IMR-90 (cell line): ENCODE measurements at places on chromosomes 3 and 15. TPM values are rescaled to one million over a fixed set of nuclear protein-coding genes. Genes with fewer than 3 reads are reported as not detected.
A peak's percentile ranks its signal among the peaks of the same experiment; 100 is the strongest.

DNA sequence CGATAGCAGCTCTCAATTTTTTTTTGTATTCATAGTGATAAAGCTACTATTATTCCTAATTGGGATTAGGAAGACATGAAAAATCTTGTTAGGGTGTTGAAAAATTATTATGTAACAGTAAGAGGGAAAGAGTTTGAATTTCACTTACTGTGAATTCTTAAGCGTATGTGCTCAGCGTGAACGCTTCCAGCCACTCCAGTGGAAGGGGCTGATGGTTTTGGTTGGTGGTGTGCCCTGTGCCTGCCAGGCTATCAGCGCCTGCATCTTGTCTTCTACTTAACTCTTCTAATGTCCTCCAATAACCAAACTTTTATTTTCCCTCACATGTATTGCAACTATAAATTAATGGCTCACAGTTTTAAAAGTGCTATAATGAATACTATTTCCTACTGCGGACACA, 22.5 kb downstream of the CDIN1 start:
- no peak for DNase-seq

KCNMB2 gene
- total RNA-seq, result not detected in 2 replicates

DNA sequence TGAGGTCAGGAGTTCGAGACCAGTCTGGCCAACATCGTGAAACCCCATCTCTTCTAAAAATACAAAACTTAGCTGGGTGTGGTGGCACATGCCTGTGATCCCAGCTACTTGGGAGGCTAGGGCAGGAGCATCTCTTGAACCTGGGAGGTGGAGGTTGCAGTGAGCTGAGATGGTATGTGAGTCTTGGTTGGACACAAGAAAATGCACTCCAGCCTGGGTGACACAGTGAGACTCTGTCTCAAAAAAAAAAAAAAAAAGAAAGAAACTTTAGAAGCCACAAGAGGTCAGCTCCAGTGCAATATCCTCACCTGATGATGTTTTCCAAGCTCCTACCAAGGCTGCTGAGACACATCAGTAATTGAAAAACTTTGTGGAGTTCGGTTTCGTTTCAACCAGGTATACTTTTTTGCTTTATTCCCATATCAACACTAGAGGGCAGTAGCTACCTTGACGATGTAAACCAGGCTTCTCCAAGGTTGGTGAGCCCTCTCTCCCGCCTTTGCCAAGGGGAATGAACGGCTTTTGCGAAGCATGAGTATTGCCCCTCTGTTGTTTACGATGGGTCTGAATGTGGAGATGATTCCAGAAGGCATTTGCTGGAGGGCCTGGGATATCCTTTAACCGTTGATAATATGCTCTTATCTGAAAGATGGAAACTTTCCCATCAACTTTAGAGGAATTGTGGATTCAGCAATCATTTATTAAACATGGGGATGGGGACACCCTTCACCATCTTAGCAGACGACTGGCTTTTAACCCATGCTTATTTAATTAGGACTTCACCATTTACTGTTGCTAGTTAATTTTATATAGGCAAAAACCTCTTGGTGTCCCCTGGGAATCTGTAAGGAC, 202.8 kb downstream of the SV2B start:
- DNase-seq, result peak; percentile 63

DNA sequence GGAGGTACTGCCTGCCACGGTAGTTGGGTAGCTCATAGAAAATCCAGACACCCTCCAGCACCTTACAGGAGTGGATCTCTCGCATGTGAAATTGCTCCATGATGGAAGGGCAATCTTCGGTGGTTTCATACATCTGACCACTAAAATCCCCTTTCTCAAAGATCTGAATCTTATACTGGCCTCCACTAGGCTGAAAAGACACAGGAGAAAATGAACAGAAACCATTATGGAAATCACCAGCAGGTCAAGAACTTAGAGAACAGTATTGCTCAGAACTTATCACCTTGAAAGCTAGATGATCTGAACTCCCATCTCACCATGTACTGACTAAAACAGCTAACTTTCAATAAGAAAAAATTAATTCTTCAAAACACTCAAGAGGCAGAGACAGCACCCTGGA, 5.4 kb downstream of the CRYGS start:
- DNase-seq, result no peak

FGF7 gene
- total RNA-seq, result 34.8 and 69.2 TPM in 2 replicates

DNA sequence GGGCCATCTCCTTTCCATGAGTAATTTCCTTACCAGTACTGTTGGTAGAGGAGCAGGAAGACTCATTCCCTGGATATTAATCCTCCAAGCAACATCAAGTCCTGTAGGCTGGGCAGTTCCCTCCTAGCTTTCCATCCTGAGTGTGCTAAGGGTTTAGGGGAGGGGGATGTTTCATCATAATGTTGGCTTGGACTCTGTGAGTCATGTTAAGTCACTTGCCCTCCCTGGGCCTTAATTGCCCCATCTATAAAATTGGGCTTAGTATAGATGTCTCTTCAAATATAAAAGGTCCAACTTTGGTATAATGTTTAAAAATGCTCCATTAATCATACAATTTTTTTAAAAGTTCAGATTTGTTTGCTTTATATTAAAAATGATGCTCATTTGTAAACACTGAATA, 52.7 kb downstream of the TLE3 start:
- peak; percentile 54 for DNase-seq

GRCh38 chr3:30760040-30760695, 134.3 kb downstream of the GADL1 start:
- DNase-seq, result peak; percentile 37

- no peak for DNase-seq
Observed at GRCh38 chr3:129310111-129311011, 31.7 kb downstream of the HMCES start.

GRCh38 chr3:127786353-127787070, 35.8 kb downstream of the MGLL start:
- DNase-seq, result peak; percentile 62

PPIP5K1 gene
- 10.0 and 12.7 TPM in 2 replicates for total RNA-seq

DNA sequence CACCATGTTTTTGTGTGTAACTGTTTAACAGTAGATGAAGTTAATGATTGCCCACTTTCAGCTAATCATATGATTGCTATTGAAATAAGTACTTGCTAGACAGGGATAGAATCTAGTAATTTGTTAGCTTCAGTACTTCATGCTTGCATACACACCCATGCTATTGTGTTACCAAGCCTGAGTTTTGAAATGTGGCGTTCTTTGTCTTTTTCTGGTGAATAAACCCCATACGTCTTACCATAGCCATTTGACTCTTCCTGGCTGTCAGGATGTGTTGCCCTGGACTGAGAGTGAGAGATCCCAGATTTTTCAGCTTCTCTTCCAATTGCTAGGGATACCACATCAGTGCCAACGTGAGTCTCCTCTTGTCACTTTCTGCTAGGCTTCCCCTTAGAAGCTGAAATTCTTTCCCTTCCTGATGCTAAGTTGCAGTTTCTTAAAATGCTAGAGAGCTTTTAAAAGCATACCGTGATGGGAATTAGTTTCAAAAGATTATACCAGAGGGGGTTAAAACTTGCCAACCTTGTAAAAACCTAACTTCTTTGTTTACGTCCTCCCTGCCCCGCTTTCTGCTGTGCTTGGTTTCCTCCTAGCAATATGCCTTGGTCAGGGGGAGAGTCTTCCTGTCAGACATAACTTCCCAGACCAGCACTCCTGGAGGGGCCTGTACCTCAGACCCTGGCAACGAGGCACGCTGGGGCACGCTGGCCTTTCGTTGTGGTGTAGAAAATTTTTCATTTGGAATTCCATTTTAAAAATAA, 62.9 kb upstream of the ULK4 start:
- no peak for DNase-seq

DNA sequence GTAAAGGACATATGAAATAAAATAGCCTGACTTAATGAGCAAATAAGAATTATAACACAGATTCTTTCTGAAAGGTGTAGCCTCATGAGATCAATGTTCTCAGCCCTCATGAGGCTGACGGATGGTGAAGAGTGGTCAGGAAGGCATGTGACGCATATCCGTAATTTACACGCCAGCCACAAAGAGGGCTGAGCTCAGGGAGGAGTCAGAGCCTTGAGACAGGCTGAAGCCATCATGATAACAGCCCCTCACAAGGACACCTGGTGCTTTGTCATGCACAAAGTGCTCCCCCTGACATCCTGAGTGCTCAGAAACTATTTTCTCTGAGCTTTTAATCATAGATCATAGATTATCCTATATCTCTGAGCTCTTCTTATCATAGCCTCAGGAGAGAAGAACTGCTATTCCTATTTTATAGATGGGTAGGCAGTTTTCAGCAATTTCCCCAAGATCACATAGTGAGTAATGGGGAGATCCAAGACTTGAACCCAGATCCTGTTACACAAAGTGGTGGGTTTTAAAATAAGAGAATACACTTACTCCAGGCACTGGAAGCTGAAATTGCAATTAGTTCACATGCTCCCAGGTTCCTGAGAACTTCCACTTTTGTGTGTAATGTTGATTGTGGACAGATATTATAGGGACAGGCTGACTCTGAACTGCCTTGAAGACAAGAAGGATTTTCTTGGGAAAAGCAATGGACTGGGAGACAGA, 267.1 kb downstream of the RPLP1 start:
- DNase-seq, result no peak

GRCh38 chr3:170410428-170411029, 8.1 kb upstream of the CLDN11 start:
- DNase-seq, result no peak

DNA sequence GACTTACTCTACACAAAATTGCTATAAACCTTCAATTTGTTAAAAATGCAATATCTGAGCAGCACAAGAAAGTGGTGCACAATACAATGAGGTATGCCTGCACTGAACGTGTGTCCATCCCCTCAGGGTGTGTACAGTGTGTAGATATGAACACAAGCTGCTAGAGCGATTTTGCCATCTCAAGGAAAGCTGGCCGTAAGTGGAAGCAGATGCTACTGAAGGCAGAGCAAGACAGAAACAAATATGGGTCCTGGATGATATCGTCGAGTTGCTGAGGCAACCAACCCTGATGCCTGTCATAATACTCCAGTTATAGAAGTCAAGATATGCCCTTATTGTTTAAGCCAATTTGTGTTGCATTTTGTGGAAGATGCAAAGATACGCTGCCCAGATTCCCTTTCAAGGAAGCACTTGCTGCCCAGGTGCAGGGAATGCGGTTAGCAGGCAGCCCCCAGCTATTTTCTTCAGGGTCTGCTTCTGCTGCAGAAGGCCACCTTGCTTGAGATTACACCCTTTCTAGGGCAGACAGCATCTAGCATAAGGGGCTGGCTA, 25.8 kb upstream of the EHHADH start:
- no peak for DNase-seq

GRCh38 chr3:66499881-66500575, 794 bp downstream of the LRIG1 start:
- peak; percentile 43 for DNase-seq

- DNase-seq, result no peak
Observed at GRCh38 chr3:64594134-64594533, 93.7 kb downstream of the ADAMTS9 start.

- no peak for DNase-seq
Observed at GRCh38 chr3:139506766-139507165, 30.4 kb upstream of the RBP2 start.

- no peak for DNase-seq
Observed at GRCh38 chr3:189108735-189109134, 63.0 kb upstream of the TPRG1 start.

TMEM207 gene
- total RNA-seq, result not detected in 2 replicates

DNA sequence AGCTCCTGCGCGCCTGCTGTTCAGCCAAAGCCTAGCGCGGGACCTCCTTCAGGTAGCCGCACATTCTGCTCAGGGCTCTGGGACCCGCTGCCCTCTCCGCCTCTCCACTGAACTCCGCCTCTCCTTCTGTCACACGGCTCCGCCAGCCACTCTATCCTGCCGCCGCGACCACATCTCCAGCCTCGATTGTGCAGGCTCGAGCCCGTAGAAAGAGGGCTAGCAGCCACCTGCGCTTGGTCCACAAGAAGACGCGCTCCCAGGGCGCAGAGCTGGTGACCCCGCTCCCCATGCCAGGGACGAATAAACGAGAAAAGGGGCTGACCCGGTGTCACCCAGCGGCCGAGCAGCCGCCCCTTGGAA, 1.1 kb upstream of the VIPR1 start:
- DNase-seq, result no peak

GRCh38 chr3:73473898-73474416, 150.8 kb downstream of the PDZRN3 start:
- no peak for DNase-seq

- peak; percentile 43 for DNase-seq
Observed at GRCh38 chr3:197748597-197749314, 927 bp upstream of the FYTTD1 start.

IL17RE gene
- 0.90 and 1.1 TPM in 2 replicates for total RNA-seq

- DNase-seq, result peak; percentile 19
Observed at GRCh38 chr3:5301651-5302297, 114.3 kb downstream of the EDEM1 start.

GRCh38 chr3:158789592-158789991, 12.3 kb upstream of the MFSD1 start:
- peak; percentile 81 for DNase-seq

CADM2 gene
- under 0.01 TPM in 1 of 2 replicates, not detected in the other for total RNA-seq

DNA sequence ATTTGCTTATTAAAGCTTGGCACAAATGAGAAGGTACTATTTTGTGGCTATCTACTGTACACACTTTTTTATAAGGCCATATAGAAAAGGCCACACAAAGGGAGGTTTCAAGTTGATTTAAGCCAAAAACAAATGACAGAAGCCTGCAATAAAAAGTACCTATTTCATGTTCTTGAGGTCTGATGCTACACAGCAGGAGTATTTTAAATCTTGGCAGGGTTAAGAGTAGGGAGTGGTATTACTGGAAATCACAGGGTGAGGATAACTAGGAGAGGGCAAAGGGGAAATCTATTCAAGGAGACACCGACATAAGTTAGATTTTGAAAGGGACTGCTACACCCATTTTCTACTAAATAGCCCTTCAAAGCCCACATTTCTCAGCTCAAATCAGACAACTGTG, 146.2 kb downstream of the GREM1 start:
- no peak for DNase-seq

- no peak for DNase-seq
Observed at GRCh38 chr3:117126460-117126859, 416.9 kb downstream of the TUSC7 start.
